ENCODE measurements at places on chromosomes 13 and 19.

- no peak for DNase-seq
Observed at GRCh38 chr13:114146173-114146572, 13.8 kb upstream of the RASA3 start.

DNA sequence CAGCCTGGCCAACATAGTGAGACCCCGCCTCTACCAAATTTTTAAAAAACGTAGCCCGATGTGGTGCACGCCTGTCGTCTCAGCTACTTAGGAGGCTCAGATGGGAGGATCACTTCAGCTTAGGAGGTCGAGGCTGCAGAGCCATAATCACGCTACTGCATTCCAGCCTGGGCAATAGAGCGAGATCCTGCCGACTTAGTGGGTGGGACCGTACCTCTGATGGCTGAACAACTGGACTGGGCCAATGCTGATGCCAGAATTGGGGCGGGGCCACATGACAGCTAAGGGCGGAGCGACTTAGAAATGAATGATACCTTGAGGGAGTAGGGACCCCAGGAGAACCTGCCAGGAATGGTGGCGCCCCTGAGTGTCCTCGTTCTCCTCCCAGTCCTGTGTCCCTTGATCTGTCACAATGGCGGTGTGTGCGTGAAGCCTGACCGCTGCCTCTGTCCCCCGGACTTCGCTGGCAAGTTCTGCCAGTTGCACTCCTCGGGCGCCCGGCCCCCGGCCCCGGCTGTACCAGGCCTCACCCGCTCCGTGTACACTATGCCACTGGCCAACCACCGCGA lies 3.6 kb downstream of the LTBP4 start:
- peak; percentile 34 for DNase-seq

DNA sequence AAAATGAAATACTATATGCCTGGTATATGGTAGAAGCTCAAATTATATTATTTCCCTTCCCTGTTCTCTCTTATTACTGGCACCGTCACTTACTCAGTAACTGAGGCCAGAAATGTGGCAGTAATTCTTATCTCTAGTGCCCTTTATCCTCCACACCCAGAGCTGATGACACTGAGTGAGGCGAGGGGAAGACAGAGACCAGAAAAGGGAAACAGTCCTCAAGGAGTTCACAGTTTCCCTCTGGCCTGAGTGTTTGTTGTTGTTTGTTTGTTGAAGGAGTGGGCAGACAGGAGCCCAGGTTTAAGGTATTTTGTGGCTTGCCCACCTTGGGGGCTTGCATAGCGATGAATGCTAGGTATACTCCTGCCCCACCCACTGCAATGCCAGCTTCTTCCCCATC lies 101.5 kb upstream of the FNDC3A start:
- no peak for DNase-seq

- no peak for DNase-seq
Observed at GRCh38 chr13:41465241-41465847, 8.0 kb downstream of the RGCC start.

GRCh38 chr19:45663800-45664199 lies 4.2 kb upstream of the GIPR start:
- no peak for DNase-seq

GRCh38 chr19:54364775-54365257 lies at the start of gene LAIR1:
Gene LAIR1 (minus strand): TSS chr19:54364931. CDS start chr19:54364804, 127 bp downstream.
- no peak for DNase-seq

DNA sequence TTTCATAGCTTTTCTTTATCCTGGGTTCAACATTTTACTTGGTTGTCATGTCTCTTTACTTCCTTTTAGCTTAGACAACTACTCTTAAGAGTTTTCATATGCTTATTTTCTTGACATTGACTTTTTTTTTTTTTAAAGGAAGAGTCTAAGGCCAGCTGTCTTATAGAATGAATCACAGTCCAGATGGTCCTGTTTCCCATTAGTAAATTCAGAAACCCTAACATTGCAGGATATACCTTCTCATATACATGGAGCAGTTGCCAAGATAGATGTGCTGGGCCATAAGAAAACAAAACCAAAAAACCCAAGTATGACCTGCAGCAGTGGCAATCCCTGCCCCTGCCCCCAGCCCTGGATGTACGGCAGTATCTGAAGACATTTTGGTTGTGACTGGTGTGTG lies 72.8 kb downstream of the COG3 start:
- no peak for DNase-seq

- DNase-seq = no peak
Observed at GRCh38 chr13:24052547-24053518, 107.7 kb upstream of the SPATA13 start.

- peak; percentile 84 for DNase-seq
Observed at GRCh38 chr19:2254064-2254872, 1.9 kb downstream of the JSRP1 start.

DNA sequence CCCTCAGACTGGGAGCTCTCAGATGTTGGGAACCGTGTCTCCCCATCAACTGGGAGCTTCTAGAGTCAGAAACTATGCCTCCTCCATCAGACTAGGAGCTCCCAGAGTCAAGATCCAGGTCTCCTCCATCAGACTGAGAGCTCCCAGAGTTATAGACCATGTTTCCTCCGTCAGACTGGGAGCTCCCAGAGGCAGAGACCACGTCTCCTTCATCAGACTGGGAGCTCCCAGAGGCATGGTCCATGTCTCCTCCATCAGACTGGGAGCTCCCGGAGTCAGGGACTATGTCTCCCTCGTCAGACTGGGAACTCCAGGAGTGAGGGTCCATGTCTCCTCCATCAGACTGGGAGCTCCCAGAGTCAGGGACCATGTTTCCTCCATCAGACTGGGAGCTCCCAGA lies 10.0 kb downstream of the CEACAM16 start:
- no peak for DNase-seq

Data from neural progenitor cell (in vitro differentiated cells).